ENCODE measurements at places on chromosomes 7 and 10.

DNA sequence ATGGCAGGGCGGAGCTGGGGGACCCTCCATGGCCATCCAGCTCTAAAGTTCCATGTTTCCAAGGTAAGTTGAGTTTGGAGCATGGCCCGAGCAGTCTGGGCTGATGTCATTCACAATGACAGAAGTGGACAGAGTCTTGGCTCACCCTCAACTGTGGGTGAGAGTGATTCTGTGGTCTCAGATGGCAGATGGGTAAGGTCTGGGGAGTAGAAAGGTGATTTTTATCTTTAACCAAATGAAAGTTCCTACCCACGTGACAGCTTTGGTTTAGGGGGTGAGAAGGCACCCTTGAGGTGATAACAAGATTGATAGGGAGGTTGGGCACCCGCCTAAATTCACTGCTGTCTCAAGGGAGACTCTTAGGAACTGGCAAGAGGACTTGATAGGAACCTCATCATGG is 57.6 kb upstream of the PDZD8 start:
- no peak for DNase-seq

GRCh38 chr7:44307301-44307900 is 18.0 kb downstream of the CAMK2B start:
- no peak for DNase-seq

GRCh38 chr7:151426441-151426903 is 13.5 kb downstream of the CRYGN start:
- no peak for DNase-seq

DNA sequence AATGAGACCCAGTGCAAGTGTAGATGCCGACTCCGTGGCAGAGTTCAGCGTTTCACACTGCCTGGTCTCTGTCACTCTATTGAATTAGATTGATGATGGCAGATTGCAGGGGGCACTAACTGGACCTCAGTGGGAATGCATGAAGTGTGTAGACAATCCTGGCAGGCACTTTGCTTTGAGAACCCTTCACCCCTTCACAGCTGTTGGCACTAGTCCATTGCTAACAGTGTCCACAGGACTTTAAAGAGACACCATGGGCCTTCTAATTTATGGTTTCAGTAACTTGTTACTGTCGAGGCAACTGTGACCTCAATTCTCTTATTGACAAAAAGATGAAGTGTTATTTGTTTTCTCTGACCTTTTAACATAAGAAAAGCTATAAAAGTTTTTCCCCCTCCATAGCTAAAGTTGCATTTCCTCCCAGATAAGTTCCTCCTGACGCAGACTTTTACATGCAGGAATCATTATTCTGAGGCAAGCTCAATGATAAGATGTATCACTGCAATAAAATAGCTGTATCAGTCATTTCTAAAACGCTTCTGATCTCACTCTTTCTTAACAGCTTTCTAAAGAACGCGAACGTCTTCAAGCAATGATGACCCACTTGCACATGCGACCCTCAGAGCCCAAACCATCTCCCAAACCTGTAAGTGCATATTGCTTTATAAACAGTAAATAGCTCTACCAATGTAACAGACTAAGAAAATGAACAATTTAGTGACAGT is 238.9 kb downstream of the FOXP2 start:
- DNase-seq, result no peak

DNA sequence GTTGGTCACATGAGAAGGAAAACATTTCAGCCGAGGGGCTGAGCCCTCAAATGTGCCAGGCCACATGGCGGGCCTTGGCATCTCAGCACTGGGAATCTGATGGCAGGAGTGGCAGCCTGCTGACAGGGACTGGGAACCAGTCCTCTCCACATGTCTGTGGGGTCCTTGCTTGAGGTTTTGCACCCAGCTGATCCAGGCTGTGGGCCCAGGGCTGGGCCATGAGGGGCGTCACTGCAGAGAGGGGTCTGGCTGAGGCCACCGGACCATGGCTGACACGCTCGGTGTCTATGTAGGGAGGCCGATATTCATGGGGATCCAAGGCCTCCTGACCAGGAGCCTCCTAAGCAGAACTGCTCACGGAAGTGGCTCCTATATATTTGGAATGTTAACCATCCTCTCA is 31.0 kb upstream of the PWWP2B start:
- DNase-seq, result no peak

DNA sequence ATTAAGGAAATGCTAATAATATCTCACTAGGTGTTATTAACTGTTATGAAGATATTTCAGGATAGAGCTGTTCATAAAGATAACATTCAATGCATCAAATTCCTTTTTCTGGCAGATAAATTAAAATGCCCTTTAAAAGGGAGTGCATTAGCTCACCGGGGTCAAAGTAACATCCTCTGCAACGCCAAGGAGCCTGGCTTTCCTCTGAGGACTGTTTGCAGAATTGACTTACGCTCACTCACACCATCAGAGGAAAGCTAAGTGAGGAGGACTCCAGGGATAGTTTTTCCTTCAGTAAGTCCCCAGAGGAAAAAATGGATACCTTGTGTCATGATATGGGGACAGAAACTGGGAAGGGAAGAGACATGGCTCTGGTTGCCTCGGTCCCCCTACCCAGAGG is 45.2 kb upstream of the GPR158 start:
- DNase-seq, result no peak

Data from activated T-cell treated with anti-CD3 and anti-CD28 coated beads for 4 hours (primary cell).